NCI-H774 (cell line): ENCODE measurements at places on chromosomes 5 and 9.
A peak's percentile ranks its signal among the peaks of the same experiment; 100 is the strongest.

- no peak for DNase-seq
These were observed 189.8 kb downstream of the MTRR start for GRCh38 chr5:8058616-8059190.

- DNase-seq = peak; percentile 13
These were observed 39.4 kb downstream of the LHX2 start for GRCh38 chr9:124050955-124051354.

- peak; percentile 65 for DNase-seq
These were observed 32.2 kb downstream of the PRLR start for GRCh38 chr5:35198075-35198474.

GRCh38 chr9:38697776-38698300 lies 22.1 kb downstream of the FAM240B start:
- DNase-seq = peak; percentile 8

DNA sequence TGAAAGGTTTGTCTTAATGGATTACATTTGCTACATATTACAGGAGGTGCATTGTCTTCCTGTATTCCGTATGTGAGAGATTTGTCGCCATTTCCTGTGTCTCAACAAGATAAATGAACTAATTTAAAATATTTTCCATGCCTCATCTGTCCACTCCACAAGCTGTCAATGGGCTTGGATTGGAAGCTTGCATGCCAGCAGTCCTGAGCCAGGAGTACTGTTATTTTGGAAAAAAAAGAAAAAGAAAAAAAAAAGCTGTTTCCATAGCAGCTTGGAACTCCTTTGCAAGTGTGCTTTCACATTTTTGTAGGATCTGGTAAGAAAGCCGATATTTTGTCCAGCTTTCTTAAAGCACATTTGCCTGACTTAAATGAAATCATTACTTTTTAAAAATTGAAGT lies 330.8 kb downstream of the KDM4C start:
- DNase-seq = no peak

DNA sequence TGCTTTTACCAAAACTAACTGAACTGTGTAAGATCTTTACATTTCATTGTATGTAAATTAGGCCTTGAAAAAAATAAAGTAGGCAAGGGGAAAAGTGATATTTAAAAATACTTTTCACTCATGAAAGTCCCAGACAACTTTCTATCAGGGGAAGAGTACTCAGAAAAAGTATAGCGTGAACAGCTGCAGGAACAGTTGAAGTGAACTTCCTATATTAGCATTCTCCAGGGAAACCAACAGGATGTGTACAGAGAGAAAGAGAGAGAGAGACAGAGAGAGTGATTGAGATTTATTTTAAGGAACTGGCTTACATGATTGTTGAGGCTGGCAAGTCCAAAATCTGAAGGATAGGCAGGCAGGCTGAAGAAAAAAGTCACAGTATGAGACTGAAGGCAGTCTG lies 42.0 kb downstream of the ERMP1 start:
- no peak for DNase-seq

DNA sequence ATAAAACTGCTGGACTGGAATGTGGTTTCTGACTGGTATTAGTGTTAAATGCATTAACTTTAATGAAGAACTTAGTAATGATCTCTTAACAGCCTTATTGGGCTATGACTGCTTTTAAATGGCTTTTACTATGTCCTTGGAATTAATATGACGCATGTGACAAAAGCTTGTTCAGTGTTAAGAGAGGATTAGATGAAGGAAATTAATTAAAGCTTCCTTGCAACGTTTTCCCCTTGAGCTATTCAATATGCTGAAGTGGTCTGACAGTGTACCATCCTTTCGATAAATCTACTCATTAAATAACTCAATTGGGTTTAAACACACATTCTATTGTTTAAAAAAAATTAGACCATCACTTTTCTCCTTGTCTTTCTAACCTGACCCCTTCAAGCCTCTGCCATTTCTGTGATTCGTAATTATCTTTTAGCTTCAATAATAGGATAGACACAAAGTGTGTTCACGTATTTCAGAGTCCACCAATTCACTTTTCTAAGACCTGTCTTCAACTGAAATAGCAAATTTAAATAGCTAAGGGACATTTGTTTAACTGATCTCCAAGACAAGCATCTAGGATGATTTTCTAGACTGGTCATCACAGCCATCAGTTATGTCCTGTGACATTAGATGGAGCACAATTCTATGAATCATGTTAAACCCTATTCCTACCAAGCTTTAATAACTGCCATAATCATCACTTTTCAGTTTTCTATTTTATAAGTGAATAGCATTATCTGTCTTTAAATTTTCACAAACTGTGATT lies 1258.0 kb upstream of the CDH9 start:
- no peak for DNase-seq

- DNase-seq = no peak
These were observed 27.3 kb downstream of the SLC31A2 start for GRCh38 chr9:113178087-113178486.

- DNase-seq = no peak
These were observed 45.6 kb downstream of the COL15A1 start for GRCh38 chr9:98989036-98990000.

- DNase-seq = no peak
These were observed 18.7 kb upstream of the RHOBTB3 start for GRCh38 chr5:95712347-95712958.

- no peak for DNase-seq
These were observed 22.4 kb downstream of the NIPSNAP3B start for GRCh38 chr9:104786293-104786692.
